Activated T-cell treated with anti-CD3 and anti-CD28 coated beads for 4 hours (primary cell): ENCODE measurements at places on chromosomes 6 and 20.

- DNase-seq: no peak
These were observed 24.5 kb upstream of the MYCT1 start for GRCh38 chr6:152673236-152673635.

- no peak for DNase-seq
These were observed 47.8 kb upstream of the NT5E start for GRCh38 chr6:85402071-85402470.

DNA sequence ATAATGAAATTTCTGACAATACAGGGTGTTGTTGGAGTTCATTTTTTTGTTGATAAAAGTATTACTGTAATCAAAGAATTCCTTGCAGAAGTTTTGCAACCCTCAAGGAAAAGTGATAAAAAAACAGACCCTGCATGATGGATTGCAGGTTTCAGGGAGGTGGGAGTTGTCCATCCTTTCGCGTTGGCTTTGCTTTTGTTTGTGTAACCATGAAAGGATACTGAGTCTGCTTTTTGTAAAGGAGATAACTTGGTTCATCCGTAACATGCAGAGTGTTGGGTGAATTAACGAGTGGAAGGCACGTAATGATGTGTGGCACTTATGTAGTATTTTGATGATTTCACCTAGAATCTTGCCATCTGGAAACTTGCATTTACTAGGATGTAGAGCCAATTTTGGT lies 23.6 kb downstream of the FOXO3 start:
- no peak for DNase-seq

GRCh38 chr20:46119028-46119546 lies 973 bp downstream of the CD40 start:
- no peak for DNase-seq

GRCh38 chr6:79657238-79657637 lies 26.1 kb downstream of the SH3BGRL2 start:
- no peak for DNase-seq

GRCh38 chr6:127289934-127290333 lies 23.3 kb downstream of the RNF146 start:
- no peak for DNase-seq

DNA sequence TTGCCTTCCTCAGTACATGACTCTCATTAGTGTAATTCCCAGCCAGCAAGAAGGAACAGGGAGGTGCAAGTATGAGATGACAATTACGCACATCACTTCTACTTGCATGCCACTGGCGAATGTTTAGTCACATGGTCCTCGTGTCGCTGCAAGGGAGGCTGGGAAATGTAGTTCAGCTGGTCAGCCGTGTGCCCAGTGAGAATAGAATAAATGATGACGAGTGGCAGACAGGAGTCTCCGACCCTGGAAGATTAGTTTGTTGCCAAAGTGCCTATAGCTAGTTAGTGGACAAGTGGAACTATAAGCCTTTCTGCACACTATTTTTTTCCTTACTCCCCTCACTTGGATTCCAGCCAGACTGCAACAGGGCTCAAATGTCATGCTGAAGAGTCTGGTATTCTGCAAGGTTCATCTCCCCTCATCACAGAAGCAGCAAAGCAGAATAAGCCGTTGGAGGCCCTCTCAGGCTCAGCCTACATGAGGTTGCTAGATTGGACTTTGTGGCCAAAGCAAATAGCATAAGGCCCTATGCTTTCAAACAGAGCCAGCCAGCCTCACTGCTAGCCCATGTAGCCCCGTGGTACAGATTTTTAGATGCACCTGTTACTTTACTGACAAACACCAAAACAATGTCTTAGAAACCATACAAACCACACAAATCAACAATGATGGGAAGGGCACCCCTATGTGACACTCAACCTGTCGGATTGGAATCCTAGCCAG lies 9.7 kb downstream of the LINC00237 start:
- no peak for DNase-seq

DNA sequence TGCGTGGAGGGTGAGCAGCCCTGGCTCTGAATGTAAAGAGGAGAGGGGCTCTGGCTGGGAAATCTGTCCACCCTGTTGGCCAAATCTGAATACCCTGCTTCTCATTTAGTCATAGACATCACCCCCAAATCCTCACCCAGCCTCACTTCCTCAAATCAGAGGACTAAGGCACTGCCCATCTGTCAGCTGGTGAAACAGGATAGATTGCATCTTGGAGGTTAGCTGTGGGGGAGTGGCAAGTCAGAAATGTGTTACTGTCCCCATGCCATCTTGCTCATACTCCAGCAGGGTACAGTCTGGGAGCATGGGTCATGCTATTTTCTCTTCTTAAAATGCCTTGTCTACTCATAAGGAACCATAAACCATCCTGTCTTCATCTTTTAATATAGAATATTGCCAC lies 9.5 kb upstream of the DTNBP1 start:
- DNase-seq: no peak

- DNase-seq: peak; percentile 26
These were observed 392.7 kb upstream of the MAN1A1 start for GRCh38 chr6:119742188-119742803.

- no peak for DNase-seq
These were observed 43.7 kb downstream of the DAAM2 start for GRCh38 chr6:39835821-39836295.

GRCh38 chr20:46317685-46318177 lies 9.4 kb upstream of the CDH22 start:
- DNase-seq: no peak

DNA sequence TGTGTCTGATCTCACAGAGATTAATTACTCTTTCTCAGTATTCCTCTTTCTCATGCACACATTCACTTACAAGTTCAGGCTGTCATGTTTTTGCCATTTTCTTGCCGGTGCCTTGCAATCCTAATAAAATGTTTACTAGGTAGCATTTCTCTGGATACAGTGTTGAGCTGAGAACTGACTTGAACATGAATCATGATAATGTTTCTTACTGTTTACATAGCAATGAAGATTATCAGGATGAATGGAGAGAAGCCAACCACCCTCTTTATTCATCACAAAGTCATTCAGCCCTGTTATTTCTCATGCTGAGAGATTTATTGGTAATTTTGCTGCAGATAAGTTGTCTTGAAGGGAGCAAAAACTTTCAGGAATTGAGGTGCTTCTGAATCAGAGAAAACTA lies 185.5 kb upstream of the ECI2 start:
- DNase-seq: no peak

DNA sequence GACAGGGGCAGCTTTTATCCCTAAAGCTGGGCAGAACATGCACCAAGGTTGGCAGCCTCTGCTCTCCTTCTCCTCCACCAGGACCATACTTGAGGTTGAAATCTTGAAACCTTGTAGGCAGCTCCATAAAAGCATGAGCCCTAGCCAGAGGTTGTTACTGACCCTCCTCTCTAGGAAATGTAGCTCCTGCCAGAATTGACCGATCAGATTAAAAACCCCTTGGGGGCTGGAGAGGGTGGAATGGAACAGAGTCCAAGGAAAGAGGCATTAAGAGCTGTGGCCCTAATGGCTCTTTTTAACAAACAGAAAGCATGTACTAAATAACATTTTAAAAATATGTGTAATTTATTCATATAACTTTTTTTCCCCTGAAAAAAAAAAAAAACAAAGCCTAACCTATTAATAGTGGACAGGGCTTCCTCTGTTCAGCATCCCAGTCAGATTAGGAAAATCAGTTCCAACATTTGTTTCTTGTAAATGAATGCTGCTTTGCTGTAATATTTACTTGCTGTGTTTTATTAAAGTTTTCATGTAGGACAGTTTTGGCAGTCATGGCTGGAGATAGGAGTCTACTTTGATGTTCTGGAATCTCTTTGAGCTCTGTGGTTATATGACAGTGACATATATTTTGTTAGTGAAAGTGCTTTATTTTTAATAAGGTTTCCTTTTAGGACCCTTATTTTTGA lies 41.3 kb downstream of the MTHFD1L start:
- no peak for DNase-seq

DNA sequence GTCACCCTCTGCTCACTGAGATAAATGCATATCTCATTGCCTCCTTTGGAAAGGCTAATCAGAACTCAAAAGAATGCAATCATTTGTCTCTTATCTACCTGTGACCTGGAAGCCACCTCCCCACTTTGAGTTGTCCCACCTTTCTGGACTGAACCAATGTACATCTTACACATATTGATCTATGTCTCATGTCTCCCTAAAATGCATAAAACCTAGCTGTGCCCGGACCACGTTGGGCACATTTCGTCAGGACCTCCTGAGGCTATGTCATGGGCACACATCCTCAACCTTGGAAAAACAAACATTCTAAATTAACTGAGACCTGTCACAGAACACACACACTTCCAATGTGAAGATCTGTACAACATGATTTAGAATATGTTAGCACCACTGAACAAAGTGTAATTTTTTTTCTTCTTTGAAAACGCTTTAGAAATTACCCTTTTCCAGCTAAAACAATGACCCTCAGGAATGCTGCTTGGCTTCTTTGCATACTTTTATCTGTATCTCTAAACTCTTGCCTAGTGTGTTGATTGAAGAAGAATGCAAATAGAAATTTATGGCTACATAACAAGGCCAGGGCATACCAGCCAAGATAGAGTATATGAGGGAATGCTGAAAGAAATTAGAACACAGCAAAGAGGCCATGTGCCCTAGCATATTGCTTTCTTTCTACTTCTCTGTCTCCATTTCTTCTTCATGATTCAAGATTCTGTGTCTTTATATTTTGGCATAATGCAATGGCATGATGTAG lies 84.6 kb upstream of the DST start:
- no peak for DNase-seq

DNA sequence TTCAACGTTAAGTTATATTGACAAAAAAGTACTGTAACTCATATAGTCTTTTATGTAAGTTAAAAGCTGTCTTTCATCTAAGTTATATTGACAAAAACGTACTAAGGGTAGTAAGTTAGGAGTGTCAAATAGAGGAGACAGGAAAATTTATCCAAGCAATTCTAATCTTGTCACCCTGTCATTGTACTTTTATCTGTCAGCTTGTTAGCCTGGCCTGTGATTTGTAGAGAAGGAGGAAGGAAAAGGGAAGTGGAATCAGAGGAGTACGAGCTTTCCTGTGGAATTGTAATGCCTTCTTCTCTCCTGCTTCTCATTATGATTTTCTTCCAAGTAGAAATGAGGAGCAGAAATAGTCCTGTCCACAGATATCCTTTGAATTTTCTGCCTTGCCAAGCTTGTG lies 18.8 kb downstream of the KCTD20 start:
- DNase-seq: no peak

GRCh38 chr6:161161121-161161520 lies 112.7 kb downstream of the AGPAT4 start:
- no peak for DNase-seq

DNA sequence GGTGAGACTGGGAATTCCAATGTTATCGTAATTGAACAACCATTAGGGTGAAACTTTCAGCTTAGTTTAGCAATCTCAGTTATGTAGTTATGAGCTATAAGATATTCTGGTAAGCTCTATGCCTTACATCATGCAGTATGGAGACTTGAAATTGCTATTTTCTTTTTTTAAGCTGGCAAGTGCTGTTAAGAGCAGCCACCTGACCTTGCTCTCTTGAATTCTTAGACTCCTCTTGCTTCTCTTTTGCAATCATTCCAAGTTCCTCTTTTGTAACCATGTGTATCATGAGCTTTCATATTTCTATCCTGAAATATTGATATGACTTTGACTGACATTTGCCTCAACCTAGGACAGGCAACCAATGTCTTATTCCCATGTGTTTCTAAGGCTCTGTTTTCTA lies 446.3 kb upstream of the SLC35B3 start:
- no peak for DNase-seq

DNA sequence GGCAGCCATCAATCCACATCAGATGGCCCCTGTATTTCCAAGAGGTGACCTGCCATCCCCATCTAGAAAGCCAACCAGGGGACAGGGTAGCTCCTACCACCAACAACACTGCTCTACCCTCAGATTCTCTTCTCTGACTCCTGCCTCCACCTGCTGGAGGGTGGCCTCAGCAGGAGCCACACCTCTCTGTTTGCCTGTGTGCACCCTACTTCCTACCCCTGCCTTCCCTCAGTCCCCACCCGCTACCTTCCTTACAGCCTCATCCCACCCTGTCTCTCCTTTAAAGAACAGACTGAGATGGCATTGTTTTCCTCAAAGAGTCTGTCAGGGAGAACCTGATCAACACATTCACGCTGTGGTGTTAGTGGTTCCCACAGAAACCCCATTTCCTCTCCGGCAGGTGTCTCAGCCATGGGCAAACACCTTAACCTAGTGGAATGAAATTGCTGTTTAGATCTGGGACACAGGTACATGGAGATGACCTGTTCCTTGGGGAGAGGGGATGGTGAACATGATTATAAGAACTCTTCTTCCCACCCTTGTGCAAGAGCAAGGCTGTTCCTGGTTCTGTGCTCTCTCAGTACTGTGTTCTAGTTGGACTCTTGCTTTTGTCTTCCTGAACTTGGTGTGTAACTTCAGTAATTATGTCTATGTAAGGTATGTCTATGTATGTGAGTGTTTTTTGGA lies 1.8 kb downstream of the ENTPD6 start:
- no peak for DNase-seq

GRCh38 chr6:38346291-38347079 lies 293.2 kb downstream of the BTBD9 start:
- DNase-seq: no peak
